ENCODE measurements at places on chromosomes 5 and 9.

DNA sequence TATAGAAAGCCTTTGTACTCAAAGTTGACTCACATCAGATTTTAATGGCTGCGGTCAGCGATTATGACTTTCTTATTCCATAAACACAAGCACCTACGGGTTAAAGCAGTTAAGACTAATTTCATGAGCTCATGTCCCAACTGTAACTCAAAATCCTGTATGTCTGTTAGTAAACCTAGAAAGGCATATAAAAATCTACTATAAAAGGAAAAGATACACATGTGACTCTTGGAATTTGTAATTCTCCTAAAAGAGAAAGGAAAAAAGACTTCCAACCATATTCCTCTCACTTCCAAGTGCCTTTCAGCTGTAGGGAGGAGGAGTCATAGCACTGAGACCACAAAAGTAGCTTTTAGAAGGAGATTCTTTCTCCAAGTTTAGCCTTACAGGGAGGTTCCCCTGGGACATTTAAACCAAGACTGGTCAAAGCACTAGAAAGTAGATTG lies 129.1 kb downstream of the EBF1 start:
- no peak for DNase-seq

GRCh38 chr5:16853518-16853917 lies 82.6 kb downstream of the MYO10 start:
- no peak for DNase-seq

DNA sequence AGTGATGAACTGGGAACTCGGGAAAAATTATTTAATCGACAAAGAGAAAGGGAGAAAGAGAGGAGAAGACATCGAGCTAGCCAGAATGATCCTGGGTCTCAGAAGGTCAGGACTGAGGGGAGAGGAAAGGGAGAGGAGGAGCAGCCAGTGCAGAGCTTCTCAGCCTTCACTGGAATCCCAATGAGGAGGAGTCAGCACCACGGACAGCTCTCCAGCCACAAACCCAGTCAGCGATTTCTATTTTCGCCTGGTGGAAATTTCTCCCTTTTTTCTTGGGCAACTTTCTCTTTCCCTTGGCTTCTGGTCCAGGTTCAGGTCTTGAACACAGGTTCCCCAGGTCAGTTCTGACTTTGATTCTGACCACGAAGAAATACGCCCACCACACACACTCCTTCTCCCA lies 1.6 kb upstream of the BRINP1 start:
- DNase-seq, result no peak

DNA sequence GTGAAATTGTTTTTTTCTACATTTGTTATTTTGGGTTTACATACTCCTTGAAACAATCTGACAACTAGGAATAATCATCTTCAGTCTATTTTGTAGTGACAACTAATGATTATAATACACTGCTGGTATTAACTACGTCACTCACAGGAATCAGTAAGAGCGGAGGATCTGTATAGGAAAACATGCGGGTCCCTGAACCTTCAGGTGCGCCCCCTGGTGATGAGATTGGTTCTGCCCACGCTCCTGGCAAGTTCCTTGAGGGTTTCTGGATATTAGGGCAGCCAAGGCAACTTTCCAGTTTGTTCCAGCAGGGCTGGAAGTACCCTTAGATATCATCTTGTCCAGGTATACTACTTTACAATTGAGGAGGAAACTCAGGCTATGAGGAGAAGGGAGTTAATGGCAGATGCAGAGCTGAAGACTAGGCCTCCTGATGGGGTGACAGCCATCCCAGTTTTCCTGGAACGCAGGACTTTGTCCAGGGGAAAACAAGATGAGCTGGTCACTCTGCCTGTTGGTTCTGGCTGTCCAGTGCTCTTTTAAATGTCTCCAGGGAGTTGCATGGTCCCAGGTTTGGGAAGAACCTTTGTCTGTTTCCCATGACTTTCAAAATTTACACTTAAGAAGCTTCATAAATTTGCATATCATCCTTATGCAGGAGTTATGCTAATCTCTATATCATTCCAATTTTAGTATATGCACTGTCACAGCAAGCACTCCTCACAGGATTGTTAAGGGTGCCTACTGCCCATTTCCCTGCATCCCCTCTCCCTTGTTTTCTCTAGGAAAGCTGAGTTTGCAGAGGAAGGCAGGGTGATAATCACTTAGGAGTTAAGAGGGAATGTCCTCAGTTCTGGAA lies 14.9 kb upstream of the WNT8A start:
- DNase-seq, result peak; percentile 80

DNA sequence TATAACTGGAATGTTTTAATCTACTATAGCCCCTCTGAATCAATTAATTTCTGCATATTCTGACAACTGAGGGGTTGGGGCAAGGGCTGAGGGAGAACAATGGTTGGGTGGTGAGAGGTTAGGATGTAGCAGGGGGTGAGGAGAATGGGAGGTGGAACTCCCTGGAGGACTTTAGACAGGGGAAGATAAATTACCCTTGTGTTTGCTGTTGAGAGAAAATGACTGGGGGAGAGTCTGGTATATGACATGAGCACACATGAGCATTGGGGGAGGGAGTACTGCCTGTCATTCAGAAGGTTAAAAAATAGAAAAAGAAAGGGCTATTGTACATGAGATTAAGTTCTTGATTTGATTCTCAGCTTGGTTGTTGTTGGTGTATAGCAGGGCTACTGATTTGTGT lies 37.2 kb upstream of the PAPPA start:
- no peak for DNase-seq

- no peak for DNase-seq
Observed at GRCh38 chr5:9613360-9613759, 16.8 kb downstream of the TAS2R1 start.

- DNase-seq, result no peak
Observed at GRCh38 chr5:143044265-143044664, 274.1 kb downstream of the ARHGAP26 start.

GRCh38 chr5:127683008-127683407 lies 20.2 kb upstream of the CCDC192 start:
- DNase-seq, result no peak

- no peak for DNase-seq
Observed at GRCh38 chr5:115450741-115451140, 93.8 kb downstream of the FEM1C start.

DNA sequence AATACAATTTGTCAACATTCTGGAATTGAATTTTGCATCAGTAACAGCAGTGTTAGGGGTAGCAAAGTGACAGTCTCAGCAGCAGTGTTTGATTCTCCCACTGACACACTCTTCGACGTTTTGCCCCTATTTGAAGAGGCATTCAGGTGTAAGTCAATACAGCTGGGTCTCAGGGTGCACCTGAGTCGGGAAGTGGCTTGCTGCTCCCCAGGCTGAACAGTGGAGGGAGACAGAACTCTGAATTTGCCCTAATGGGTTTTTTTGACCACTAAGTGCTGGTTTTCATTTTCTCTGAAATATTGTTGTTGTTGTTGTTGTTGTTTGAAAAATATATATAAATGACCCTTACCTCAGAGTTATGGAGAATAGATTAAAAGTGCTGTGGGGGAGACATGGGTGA lies 223.2 kb downstream of the TLR4 start:
- DNase-seq, result no peak

DNA sequence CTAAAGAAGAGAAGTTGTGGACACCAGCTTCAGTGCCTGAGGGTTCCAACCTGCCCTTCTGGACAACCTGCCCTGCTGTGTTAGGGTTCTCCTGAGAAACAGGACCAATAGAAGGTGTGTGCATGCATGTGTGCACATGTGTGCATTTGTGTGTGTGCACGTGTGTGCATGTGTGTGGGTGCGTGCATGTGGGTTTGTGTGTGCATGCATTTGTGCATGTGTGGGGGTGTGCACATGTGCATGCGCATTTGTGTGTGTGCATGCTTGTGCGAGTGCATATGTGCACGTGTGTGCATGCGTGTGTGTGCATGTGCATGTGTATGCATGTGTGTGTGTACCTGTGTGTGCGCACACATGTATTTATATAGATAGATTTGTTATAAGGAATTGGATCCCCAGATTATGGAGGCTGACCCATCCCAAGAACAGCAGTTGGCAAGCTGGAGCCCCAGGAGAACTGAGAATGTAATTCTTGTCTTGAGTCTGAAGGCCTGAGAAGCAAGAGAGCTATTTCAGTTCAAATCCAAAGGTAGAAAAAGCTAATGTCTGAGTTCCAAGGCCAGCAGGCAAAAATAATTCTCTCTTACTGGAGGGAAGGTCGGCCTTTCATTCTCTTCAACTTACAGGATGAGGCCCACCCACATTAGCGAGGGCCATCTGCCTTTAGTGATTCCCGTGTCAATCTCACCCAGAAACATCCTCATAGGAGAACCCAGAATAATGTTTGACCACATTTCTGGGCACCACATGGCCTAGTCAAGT lies 62.9 kb upstream of the SYNPO start:
- peak; percentile 37 for DNase-seq

- no peak for DNase-seq
Observed at GRCh38 chr5:41519801-41520200, 9.4 kb upstream of the PLCXD3 start.

GRCh38 chr9:134661791-134662142 lies 20.2 kb downstream of the COL5A1 start:
- DNase-seq, result peak; percentile 86

- no peak for DNase-seq
Observed at GRCh38 chr5:122175852-122176251, 46.5 kb downstream of the ZNF474 start.

GRCh38 chr9:123281659-123282350 lies 13.4 kb upstream of the STRBP start:
- no peak for DNase-seq

DNA sequence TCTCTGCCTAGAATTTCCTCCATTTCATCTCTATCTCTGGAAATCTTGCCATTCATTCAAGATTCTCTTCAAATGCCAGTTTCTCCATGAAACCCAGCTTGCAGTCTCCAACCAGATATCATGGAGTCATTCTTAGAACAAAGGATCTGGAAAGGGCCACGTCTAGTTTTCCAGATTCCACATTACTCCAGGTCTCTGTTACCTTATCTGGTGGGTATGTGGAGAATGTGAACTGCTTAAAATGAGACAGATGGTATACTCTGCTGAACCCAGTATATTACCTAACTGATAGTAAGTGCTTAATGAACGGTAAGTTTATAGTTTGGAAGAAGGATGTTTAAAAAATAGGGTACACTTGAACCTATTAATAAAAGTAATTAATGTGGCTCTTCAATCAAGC lies 52.3 kb upstream of the ZSWIM6 start:
- no peak for DNase-seq

GRCh38 chr5:118578093-118578492 lies 410.3 kb downstream of the DTWD2 start:
- DNase-seq, result peak; percentile 56

DNA sequence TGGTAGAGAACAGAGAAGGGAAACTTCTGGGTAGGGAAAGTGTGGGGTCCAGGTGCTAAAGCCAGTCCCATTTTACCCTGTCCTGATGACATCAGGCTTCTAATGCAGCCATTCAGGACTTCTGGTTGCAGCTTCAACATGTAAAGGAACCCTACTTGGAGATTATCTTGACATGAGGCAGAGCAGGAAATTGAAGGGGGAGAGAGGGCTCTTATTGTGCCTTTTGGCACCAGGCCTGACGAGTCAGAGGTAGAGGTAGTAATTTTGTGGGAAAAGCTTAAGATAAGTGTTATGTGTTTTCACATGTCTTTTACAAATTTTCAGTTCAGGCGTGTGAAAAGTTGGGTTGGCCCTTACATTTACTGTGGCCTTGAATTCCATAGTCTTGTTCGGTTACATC lies 102.4 kb upstream of the APC start:
- DNase-seq, result no peak

GRCh38 chr9:70119786-70120185 lies 76.1 kb downstream of the MAMDC2 start:
- no peak for DNase-seq

DNA sequence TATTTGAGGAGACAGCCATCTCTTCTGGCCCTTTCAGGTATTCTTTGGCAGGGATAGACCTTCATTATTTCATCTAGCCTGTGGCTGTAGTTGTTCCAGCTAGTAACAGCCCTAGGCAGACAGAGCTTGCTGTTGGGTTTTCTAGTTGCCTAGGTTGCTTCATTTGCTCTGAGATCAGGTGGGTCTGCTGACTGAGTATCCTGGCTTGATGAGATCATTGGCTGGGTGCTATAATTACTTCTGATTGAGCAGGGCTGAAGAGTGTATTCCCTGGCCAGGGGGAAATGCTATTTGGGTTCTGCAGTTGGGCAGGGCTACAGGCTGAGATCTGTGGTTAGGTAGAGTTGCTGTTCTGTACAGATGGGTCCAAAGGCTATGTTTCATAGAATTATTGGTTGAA lies 456.1 kb downstream of the PSAT1 start:
- no peak for DNase-seq

GRCh38 chr5:139459451-139459934 lies 3.0 kb downstream of the ECSCR start:
- no peak for DNase-seq

- DNase-seq, result no peak
Observed at GRCh38 chr5:149834246-149834855, 104.2 kb downstream of the PPARGC1B start.

- DNase-seq, result no peak
Observed at GRCh38 chr5:92320446-92320845, 937.3 kb upstream of the ARRDC3 start.

DNA sequence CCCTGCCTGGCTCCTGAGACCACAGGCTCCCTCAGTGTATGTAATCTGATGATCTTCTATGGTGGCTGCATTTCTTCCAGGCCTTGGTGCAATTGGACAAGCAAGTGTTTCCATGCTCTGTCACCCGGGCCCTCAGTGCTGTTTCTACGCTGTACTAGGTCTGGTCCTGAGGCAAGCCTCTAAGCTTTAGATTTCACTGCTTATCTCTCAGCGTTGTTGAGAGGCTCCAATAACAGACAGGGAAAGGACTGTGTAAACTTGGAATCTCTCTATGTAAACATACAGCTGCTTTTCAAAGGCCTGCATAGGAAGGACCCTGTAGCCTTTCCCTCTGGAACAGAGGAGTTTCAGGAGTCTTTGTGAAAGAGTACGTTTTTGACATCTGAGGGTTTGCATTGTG lies 38.6 kb upstream of the NFIB start:
- DNase-seq, result no peak

DNA sequence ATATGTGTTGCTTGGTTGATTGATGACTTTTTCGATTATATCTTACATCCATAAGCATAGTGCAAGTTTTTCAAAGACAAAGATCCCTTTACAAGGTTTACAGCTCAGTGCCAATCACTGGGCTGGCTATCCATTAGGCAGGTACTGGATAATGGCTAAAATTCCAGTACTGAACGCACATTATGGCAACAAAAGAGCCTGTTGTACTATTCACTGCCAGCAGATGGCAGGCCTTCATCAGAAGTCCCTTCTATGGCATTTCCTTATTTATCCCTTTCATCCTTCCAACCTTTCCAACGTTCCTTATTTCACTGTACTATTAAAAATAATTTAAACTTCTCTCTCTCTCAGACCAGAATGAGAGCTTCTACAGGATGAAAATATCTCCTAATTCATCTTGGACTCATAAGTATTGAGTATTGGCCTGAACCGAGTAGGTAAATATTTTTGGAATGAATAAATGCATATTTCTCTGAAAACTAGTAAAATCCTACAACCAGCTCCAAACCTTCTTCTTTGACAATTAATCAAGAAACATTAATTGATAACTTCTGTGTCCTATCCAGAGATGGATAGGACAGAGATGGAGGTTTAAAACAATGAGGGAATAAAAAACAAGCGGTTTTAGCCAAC lies 6.7 kb upstream of the WNT8A start:
- DNase-seq, result peak; percentile 68

DNA sequence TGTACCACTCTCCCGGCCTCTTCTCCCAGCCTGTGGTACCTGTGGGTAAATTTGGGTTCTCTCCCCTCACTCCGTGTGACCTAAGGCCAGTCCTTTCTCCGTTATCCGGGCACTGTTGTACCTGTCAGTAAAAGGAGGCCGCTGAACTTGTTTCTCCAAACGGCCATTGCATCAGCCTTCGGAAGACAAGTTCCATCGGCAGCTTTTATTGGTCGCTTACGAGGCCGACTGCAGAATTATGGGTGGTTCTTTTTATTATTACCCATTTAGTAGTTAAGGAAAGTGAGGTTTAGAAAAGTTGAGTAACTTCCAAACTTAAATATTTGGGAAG lies 558 bp downstream of the GRPEL2 start:
- no peak for DNase-seq
